ENCODE measurements at places on chromosomes 6 and 20.

DNA sequence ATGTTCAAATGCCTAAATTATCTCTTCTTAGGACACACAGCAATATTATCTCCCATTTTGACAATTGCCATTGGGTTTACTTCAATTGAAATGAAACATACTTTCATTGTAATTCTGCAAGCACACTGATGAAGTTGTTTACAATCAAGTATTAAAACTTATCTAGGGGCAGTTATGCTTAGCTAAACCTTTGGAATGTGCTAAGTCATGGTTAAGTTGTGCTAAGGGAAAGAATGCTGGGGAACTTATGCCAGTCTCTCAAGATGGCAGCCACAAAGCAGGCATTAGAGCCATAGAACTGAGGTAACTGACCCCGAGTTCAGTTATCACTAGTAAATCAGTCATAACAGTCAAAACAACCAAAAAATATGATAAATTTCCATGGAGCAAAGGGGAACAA lies 59.1 kb upstream of the NT5E start:
- no peak for DNase-seq

- no peak for DNase-seq
Measured at GRCh38 chr6:85679445-85680123, 36.9 kb upstream of the SYNCRIP start.

GRCh38 chr6:45411959-45412358 lies 34.2 kb upstream of the SUPT3H start:
- DNase-seq, result no peak

DNA sequence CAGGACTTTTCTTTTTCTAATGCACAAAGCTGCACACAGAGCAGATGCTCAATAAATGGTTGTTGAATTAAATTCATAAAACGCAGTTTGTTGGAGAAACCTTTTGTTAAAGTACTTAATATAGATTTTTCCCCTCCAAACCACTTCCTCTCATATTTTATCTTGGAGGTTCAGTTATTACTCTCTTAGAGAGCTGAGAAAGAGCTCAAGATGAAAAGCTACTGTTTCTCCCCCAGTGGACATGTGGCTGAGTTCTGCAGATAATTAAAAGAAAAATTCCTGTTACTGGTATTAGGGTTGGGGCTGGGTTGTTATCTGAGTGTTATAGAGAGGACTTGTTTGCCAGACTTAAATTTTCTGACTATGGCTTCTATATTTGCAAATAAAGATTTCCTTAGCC lies 294.0 kb downstream of the TBC1D7 start:
- DNase-seq, result no peak
